ENCODE measurements at places on chromosomes 6 and 20.

GRCh38 chr6:102848796-102849195 lies 1455.3 kb downstream of the GRIK2 start:
- DNase-seq: no peak

DNA sequence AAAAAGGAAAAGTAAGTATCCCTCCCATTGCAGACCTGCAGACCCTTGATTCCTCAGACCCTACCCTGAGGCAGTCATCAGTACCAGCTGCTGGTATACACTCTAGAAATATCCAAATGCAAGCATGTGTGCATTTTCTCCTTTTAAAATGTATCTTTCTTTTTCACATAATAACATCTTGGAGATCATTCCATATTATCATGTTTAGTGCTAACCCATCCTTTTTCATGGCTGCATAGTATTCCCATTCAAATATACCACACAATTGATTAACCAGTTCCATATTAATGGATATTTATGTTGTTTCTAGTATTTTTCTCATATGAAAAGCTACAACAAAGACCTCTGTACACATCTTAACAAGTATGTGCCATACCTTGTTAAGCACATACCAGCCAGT lies 70.8 kb downstream of the BLOC1S5 start:
- DNase-seq: no peak

DNA sequence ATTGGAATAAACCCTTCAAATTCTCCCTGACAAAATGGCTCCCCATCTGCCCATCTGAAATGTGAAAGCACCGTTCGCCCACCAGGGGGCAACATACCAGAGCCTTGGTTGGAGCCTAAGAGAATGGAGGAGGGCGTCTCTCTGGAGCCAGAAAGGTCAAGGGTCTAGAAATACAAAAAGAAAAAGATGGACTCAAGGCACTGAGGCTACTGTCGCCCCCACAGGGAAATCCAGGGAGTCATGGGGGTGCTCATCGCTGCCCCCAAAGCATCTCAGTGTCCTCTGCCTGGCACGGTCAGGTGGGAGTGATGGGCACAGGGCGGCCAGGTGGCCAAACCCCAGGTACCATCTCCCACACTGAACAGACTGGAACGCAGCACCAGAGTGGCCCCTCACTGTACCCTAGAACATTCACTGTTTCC lies 136.3 kb downstream of the ZMYND8 start:
- no peak for DNase-seq

DNA sequence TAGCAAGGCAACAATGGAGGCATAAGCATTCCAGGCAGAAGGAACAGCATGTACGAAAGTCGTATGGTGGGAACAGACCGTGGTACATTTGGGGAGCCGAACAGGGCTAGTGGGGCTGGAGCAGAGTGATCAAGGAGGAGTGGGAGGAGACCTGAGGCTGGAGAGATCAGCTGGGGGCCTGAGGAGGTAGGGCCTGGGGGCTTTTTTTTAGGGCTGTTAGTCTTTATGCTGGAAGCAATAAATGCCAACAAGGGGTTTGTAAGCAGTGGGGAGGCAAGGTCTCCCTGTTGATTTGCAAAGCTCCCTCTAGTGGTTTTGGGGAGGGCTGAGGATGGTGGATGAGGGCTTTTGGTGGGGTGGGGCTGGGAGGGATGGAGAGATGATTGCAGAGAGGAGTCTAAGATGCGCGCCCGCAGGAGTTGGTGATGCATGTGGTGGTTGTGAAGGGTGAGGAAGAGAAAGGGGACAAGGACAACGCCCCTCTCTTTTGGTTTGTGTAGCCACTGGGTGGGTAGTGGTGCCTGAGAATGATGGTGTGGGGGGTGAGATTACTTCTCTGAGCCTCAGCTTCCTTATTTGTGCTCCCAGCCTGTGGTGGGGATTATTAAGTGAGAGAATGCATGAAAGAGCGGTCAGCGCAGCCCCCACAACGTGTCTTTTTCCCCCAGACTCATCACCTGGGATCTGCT lies 74.1 kb upstream of the TOX2 start:
- DNase-seq: no peak

DNA sequence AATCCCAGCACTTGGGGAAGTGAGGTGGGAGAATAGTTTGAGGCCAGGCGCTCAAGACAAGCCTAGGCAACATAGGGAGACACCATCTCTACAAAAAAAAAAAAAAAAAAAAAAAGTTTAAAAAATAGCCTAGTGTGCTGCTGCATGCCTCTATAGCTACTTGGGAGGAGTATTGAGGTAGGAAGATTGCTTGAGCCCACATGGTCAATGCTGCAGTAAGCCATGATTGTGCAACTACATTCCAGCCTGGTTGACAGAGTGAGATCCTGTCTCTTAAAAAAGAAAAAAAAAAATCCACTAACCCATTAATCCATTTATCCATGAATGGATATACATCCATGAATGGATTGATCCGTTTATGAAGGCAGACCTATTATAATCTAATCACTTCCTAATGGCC lies 1064.6 kb upstream of the EYS start:
- no peak for DNase-seq

DNA sequence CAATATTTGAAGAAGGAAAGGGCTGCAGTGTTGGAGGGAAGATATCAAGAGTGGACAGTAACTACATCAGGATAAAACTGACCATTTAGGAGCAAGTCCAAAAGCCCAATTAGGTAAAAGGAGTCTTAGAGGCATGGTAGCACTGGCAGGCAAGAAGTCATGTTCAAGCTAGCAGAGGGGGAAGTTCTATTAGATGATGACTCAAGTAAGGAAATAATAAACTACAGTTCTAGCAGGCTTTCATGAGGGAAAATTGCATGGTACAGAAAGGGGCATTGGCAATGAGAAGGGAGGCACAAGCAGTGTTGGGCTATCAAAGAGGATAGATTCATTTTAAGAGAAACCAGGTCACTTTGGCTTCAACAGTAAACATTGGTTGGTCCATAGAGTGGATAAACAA lies 156.1 kb upstream of the PTPRK start:
- no peak for DNase-seq

GRCh38 chr6:42171813-42172581 lies 1.2 kb upstream of the GUCA1A start:
- no peak for DNase-seq

GRCh38 chr6:20096536-20096935 lies 115.7 kb downstream of the MBOAT1 start:
- no peak for DNase-seq

- DNase-seq: no peak
Observed at GRCh38 chr20:40785346-40785745, 96.3 kb upstream of the MAFB start.

DNA sequence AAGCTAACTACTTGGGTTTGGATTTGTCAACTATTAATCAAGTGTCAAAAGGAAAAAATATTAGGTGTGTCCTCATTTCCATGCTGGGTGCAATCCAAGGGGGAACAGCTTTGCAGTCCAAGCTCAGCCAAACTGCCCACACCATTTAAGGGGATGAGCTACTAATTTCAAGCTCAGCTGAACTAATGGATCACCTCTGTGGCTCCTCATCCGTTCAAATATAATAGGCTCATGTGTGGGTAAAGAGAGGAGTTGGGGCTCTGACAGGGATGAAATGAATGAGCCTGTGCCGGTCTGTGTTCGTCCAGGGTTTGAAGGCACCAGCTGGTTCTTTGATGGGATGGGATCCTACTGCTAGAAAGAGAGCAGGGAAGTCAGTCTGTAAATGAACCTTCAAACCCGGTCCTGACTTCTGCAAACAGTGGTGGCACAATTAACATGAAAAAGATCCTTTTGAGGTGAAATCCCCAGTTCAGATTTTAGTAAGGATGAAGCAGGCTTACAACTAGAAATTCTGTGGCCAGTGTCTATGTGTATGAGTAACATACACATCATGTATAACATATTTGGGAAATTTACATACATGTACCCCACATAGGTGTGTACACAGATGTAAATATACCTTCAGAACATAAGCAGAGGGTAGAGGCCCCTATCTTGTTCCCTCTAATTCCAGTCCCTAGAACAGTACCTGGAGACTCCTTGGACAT lies 41.9 kb downstream of the TTI1 start:
- DNase-seq: no peak

DNA sequence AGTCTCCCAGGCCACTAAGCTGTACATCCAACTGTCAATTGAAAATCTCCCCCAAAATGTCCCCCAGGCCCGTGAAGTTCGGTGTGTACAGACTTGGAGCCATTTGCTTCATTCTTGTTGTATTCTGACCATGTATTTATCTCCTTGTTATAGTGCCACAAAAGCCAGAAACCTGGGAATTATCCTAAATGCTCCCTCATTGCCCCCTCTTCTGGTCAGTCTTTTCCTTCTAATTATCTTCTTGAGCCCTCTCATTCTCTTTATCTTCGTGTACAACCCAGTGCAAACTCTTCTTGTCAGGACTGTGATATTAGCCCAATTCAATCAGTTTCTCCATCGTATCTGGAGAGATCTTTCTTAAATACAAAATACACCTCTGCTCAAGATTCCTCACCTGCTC lies 64.7 kb downstream of the RFX6 start:
- DNase-seq: no peak

GRCh38 chr6:124742971-124743370 lies 219.3 kb upstream of the RNF217 start:
- no peak for DNase-seq

All from GOT3 (cell line).